Stimulated activated CD4-positive, alpha-beta T cell treated with anti-CD3 and anti-CD28 coated beads, Interleukin-4, amount 100 ng/mL, for 1 hour (primary cell): ENCODE measurements at places on chromosomes 3 and 15.

DNA sequence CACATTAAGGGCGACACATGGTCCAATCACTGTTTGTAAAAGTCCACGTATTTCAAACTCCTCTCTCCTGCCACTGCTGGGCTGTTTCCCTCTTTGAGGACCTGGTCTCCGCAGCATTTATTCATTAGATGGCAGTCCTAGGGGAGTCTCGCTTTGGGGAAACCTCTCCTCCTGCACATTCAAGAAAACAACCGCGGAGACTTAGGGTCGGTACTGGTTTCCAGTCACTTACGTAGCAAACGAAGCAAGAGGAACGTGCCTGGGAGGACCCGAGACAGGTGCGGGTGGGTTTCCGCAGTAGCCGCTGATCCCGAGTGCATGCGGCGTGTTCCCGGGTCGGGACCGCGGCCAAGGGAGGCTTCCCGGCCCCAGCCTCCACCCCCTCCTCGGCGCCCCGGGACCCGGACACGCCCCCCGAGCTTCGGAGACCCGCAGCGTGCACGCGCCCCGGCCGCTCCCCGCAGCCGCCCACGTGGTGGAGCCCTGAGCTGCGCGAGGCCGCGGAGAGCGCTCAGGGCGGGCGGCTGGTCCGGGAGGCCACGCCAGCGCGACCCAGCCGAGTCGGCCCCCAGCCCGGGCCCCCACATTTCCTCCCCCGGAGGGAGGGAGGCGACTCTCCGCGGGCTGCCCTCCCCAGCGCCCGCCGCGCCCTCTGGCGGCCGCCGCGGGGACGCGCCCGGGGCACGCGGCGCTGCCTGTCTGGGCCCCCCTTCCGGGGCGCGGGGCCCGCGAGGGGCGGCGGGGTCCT lies 1.1 kb upstream of the IGF1R start:
- peak; percentile 75 for DNase-seq

DNA sequence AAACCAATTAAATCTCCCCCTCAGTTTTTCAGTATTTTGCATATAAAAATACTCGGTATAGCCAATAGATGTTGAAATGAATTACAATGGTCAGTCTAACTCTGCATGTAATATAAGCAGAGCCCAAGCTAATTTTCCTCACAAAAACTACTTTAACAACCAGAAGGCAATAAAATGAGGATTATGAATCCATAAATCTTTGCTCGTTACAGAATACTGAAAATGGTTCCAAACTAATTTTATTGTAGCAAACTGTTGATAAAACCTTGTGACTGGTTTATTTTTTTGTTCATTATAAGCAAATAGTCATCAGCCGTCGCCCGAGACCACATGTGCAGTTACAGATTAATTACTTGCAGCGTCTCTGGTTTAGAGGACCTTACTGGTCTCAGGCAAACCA lies 183.2 kb downstream of the SSR3 start:
- DNase-seq, result no peak

DNA sequence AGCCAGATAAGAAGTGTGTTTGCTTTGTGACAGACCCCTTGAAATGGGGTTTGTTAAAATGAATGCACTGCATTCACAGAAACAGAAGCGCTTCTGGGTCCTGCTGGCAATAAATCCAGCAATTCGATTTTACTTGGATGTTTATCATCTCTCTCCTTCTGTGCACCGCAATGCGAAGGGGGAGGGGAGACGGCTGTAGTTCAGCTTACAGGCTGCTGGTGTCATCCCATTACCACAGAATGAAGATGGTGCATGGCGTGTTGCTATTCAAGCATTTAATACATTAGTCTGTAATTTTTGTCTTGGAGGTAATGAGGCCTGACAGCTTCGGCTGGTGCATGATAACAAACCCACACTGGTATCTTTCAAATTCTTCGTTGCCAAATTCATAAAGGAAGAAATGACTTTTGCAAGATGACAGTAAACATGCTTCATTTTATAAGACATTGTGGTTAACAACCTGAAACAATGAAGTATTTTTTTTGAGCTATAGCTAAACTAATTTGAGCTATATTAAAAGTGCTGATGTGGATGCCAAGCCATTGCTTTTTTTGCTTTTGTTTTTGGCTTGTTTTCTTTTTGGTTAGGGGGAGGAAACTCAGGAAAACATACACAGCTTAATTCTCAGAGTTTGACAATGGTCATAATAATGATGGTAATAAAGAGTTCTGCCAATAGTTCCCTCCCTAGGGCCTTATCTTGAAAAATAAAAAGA lies 418.3 kb downstream of the OTOL1 start:
- no peak for DNase-seq

DNA sequence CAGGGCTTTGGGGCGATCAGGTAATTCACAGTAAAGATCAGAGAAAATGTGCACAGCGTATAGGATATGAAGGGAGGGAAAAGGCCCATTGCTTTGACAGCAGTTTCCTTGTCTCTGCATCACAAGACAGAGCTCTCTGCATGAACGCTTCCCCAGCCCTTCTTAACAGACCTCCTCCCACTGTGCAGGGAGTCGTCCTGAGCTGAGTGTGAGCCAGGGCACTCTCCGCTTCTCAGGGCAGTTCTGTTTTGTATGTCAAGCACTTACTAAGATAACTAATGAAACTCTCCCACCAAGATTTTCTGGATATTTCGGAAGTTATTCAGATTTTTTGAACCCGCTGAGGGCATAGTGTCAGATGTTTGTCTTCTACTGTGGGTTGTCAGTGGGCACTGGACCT lies 105.8 kb upstream of the C15orf61 start:
- no peak for DNase-seq
